ENCODE measurements at places on chromosomes 16 and 17.

- no peak for DNase-seq
Measured at GRCh38 chr17:68468788-68469187, 11.5 kb upstream of the WIPI1 start.

- DNase-seq: no peak
Measured at GRCh38 chr17:17931159-17931558, 41.0 kb downstream of the TOM1L2 start.

DNA sequence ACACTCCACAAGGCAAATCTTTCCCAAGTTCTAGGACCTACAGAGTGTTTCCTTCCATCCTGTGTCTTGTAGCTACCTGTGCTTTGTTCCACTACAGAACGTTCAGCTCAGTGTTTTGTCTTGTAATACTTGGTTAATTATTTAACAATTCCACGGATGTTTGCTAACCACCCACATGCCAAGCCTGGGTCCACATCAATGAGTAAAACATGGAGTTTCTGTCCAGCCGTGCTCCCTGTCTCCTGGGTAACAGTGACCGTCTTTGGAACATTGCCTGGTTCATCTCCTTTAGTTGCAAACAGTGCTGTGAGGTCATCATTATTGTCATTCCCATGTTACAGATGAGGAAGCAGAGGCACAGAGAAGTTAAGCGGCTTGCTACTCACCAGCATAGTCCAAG is 41.3 kb downstream of the IRF8 start:
- no peak for DNase-seq

DNA sequence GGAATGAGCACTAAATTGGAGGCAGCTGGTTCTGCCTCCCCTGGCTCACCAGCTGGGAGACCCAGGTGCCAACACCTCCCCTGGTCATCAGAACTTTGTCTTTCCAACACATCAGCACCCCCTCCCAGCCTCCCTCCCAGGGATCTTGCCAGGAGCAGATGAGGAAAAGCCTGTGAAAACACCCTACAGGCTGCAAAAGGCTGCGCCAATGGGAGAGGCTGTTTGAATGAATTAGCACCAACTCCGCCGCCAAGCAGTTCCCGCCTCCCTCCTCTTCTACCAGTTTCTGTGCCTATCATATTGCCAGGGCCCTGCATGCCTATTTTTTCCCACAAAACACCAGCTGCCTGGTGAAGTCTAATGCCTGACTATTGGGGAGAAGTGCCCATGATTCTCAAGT is 137.0 kb downstream of the AIPL1 start:
- no peak for DNase-seq

DNA sequence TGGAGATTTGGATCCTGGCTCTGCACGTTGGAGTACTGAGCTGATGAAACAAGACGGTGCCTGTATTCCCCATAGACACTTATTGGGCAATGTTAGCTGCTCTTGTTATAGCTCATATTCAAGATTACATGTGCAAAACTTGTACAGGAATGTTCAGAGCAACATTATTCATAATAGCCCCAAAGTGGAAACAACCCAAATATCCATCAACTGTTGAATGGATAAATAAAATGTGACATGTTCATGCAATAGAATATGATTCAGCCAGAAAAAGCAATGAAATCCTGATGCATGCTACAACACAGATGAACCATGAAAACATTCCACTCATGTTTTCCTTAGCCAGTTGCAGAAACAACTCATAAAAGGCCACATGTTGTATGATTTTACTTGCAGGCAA is 5.7 kb upstream of the SDR42E1 start:
- no peak for DNase-seq

DNA sequence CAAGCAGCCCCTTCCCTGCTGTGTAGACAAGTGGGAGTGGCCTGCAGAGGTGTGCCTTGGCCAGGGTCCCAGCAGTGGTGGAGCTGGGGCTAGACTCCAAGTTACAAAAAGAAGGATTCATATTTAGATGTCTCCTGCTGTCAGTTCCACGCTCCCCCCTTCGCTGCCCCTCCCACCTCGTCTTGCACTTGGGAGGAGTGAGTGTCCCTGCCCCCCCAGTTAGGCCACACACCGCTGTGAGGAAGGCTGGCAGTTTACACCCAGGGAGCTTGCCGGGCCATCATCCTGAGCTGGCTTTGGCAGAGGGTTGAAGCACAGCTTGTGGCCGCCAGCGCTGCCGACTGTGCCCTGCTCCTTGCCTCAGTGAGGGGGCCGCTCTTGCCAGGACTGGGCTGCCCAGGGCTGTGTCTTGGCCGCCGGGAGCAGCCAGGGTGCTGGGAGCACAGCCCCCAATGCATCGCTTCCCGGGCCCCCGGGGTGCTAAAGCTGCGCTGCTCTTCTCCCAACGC is 44.3 kb downstream of the ELAC2 start:
- no peak for DNase-seq

GRCh38 chr17:71251951-71252350 is 868.9 kb upstream of the SOX9 start:
- no peak for DNase-seq

GRCh38 chr17:50642722-50643656 is 8.3 kb downstream of the ABCC3 start:
- DNase-seq: no peak

GRCh38 chr17:17959520-17960361 is 12.5 kb downstream of the TOM1L2 start:
- DNase-seq: no peak

DNA sequence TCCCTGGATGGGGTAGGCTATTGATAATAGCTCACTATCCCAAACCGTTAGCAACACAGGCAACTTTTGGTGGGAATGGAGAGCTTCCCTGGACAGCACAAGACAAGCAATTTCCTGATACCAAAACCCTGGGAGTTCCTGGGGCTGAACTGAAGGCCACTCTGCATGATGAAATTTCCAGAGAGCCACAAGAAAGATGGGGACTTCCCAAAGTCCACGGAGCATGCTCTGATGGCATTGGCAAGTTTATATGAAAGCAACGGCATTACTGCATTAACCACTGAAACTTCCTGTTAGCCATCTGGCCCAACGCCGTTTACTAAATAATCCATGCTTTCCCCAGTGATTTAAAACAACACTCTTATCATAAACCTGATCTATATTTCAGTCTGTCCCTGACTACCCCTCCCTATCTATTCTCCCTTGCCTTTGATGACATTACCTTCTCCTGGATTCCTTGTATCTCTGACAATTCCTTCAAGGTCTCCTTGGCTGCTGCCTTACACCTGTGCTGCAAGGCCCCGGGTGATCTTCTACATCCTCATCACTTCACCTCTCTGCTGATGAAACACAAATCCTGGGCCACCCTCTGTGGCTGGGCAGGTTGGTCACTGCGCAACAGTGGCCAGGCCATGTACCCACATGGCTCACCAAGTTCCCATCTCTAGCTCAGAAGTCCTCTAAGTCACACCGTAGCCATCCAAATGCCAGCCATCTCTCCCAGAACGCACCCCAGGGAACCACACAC is 108.5 kb upstream of the RCVRN start:
- no peak for DNase-seq

DNA sequence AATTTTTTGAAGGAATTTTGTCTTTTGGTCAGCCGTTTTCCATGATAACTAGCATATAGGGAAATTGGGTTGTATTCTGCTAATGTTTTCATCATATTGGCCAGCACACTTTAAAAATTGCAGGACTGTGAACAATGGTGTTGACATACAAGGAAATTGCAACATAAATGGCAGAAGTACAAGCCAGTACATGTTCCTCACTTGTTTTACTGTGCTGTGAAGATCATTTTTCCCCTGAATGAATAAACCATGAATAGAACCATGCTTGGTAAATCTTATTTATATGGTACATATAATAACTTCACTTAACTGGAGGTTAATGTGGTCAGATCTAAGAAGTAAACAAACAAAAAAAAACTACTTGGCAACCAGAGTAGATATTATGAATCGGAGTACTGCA is 22.8 kb downstream of the OMG start:
- no peak for DNase-seq

- DNase-seq: no peak
Measured at GRCh38 chr17:62644487-62645173, 17.2 kb downstream of the MRC2 start.

DNA sequence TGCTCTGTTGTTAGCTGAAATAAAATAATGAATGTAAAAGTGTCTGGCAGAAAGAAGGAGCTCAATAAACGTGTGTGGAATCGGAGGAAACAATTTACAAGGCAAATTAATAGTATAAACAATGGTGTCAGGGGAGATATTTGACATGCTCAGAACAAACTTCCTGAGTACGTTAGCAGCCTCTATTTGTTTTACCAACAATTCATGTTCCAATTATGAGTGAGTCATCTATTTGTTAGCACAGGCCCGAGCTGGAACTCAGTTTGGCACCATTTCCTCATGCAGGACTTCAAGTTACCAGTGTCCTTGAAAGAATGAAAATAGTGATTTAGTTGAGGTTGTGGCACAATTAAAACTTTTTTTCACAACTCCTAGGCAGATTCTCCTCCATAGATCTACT is 9.1 kb downstream of the ASIC2 start:
- DNase-seq: no peak

GRCh38 chr17:54623746-54624145 is 276.9 kb upstream of the TOM1L1 start:
- no peak for DNase-seq

- DNase-seq: no peak
Measured at GRCh38 chr16:8753416-8754054, 43.9 kb downstream of the TMEM186 start.

GRCh38 chr17:40614431-40615067 is 33.1 kb downstream of the SMARCE1 start:
- no peak for DNase-seq

DNA sequence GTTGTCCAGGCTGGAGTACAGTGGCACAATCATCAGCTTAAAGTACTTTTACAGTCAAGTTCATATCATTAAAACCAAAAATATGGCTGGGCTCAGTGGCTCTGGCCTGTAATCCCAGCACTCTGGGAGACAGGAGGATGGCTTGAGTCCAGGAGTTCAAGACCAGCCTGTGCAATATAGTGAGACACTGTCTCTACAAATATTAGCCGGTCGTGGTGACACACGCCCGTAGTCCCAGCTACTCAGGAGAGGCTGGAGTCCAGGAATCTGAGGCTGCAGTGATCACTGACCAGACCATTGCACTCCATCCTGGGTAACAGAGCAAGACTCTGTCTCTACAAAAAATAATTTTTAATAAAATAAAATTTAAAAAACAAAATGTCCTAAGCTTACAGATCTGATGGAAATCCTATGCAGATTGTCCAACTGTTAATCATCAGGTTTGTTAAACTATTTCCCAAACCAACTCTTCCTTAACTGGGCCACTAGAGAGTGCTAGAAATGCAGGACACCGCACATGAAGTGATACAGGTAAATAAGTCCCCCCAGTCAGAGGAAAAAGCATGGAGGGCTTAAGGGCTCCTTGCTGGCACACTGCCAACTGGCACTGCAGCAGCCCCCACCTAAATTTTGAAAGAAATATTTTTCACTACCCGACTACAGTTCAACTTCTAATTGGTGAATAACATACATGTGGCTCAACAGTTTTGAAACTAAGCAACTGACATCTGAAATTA is 2.8 kb downstream of the USP22 start:
- peak; percentile 36 for DNase-seq
